ENCODE measurements at places on chromosomes 3 and 15.
A peak's percentile ranks its signal among the peaks of the same experiment; 100 is the strongest.

DNA sequence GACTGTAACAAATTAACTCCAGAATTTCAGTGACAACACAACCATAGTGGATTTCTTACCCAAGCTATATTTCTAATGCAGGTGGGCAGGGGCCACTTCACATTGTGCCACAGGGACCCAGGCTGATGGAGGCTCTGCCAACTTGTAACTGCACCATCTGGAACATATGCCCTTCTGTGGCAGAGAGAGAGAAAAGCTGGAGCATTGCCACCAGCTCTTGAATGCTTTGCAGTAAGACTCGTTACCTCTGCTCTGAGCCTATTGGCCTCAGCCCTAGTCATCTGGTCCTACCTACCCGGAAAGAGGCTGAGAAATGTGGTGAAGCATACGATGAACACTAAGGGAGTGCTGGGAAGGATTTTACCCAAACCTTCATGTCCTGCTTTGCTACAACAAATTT, 587.1 kb downstream of the ZNF385D start:
- no peak for DNase-seq

- no peak for DNase-seq
Observed at GRCh38 chr3:127089486-127090145, 103.3 kb upstream of the PRR23E start.

GRCh38 chr3:153746211-153746610, 375.0 kb upstream of the ARHGEF26 start:
- DNase-seq: no peak

DNA sequence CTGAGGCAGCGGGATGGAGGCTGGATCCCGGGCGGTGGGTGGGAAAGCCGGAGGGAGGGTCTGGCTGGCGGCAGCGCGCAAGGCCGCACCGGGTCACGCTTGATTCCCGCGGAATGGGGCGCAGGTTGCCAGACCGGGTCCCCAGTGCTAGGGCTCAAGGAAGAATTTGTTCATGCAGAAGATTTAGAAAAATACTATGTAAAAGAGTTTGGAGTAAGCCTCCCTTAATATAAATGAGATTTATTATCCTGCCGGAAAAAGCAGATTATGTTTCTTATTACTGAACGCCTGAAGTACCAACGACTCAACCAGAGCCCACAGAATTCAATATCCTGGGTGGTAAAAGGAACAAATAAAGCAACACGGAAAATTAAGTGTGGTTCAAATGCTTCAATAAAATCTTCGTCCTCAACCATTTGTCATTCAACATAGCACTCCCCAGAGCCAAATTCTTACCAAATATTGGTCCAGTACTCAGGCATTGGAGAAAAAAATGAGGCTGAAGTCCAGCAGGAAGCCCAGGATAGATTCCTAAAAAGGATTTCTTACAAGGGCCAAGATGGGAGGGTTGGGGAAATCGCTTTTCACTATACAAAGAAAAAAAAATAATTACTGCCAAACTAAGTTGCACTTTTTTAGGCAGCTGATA, 1.2 kb upstream of the ZBTB20 start:
- no peak for DNase-seq

DNA sequence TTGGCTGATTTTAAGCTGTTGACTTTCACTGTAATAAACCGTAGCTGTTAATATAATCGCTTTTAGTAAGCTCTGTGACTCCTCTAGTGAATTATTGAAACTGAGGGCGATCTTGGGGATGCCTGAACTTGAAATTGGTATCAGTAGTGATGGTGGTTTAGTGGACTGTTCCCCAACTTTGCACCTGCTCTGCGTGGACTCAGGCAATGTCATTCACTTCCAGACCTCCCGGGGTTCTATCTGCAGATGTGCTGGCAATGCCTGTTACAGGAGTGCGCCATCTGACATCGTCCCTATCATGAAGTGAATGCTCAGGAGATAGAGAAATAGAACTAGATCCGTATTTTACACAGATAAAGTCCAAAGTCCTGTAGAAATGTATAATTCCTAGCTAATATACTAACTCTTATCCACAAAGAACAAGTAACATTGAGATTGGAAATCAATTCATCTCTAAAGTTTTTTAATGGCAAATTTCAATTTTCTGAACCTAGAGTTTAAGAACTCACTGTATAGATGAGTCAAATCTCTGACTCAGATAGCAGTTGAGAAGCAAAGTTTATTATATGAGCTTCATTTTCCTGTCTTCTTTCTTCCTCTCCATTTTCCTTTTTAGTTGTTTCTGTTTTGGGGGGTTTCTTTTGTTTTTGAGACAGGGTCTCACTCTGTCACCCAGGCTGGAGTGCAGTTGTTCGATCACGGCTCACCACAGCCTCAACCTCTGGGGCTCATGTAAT, 51.8 kb downstream of the HEG1 start:
- no peak for DNase-seq

DNA sequence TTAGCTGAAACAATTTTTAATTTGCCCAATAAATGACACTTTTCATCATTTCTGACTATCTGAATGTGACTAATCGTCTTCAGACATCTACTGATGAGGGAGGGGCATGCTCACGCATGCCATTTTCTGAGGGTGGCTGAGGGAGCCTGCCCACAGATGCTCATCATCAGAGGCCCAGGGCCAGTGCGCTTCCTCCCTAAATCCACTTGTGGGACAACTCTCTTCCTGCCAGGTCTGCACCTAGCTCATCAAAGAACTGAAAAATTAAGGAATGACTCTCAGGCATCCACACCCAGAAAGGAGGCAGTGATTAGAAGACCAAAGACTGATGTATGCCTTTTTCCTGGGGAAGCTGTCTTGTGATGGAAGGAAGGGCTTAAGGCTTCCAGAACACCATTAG, 22.8 kb downstream of the RTP3 start:
- DNase-seq: no peak

DNA sequence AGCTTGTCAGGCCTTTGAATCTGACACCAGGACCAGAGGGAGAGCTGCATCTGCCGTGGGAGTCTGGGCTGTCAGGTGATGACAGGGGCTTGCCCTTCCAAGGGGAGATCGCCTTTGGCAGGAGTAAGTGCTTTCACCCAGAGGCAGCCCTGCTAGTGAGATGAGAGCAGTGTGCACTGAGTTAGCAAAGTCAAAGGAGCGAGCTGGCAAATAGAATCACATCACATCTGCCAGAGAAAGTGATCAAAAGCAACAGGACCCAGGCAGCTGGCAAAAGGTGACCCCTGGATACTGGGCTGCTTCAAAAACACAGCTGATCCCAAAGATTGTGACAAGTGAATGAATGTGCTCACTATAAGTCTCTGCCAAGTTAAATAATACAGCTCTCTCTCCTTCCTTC, 36.1 kb upstream of the PYDC2 start:
- no peak for DNase-seq

DNA sequence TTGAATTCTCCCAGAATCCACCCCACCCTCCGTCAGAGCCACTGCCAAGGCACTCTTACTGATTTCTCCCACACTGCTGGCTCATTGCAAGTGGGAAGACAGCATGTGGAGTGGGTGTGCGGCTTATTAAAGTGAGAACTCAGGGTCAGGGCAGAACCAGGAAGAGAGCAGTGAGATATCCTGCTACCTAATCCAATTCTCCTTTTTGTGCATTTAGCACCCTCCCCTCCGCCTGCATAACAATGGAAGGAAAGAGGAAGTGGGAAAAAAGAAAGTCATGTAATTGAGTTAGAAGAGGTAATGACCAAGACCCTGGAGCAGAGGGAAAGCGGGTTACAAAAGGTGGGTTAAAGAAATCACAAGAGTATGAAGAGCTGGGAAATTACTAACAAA, 27.8 kb upstream of the PIK3CB start:
- no peak for DNase-seq

DNA sequence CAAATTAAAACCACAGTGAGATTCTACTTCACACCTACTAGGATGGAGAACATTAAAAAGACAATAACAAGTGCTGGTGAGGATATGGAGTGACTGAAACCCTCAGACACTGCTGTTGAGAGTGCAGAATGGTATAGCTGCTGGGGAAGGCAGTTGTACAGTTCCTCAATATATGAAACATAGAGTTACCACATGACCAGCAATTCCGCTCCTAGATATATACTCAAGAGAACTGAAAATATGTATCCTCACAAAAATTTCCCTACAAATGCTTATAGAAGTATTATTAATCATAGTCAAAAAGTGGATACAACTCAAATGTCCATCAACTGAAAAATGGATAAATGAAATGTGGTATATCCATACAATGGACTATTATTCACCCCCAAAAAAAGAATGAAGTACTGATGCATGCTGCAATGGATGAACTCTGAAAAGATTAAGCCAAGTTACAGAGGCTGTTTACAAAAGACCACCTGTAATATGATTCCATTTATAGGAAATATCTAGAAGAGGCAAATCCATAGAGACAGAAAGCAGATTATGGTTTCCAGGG, 164.7 kb upstream of the IGF1R start:
- DNase-seq: no peak

DNA sequence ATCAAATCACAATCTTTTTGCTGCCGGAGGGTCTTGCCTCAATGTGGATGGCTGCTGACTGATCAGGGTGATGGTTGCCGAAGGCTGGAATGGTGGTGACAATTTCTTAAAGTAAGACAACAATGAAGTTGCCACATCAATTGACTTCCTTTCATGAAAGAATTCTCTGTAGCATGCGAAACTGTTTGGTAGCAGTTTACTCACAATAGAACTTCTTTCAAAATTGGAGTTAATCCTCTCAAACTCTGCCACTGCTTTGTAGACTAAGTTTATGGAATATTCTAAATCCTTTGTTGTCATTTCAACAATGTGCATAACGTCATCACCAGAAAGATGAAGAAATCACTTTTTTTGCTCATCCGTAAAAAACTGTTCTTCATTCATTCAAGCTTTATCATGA, 65.8 kb downstream of the B3GNT5 start:
- DNase-seq: no peak

DNA sequence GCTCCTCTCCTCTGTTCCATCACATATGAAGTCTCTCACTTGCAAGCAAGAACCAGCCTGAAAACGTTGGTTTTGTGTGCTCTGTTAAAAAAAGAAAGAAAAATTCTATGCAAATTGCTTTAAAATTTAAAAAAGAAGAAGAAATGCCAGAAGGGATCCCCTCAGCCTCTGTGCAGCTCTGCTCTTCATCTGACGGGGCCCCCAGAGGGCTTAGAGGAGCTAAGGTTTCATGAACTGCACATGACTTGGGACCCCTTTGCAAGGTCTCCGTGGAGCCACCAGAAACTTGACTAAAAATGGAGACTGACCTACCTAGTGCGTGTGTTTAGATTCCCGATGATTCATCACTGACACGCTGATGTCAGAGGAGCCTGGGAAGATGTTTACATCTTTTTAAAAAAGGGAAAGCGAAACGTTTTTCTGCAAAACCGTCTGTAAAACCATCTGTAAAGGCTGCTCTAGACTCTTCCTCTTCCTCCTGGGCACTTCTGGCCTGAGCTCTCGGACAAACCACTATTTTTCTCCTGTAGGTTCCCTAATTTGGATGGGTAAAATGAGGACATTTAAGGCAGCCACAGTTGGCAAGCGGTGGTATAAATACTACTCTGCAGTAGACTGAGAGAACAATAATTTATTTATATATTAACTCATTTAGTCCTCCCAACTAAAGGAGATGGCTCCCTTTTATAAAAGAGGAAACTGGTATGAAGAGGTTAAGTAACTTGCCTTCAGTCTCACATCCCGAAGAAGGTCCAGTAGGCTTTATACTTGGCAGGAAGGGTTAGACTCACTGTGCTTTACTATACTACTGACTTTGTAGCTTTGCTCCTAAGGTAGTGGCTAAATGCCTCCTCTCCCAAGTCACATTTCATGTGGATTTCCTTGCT, 67.2 kb upstream of the POLG start:
- DNase-seq: no peak

DNA sequence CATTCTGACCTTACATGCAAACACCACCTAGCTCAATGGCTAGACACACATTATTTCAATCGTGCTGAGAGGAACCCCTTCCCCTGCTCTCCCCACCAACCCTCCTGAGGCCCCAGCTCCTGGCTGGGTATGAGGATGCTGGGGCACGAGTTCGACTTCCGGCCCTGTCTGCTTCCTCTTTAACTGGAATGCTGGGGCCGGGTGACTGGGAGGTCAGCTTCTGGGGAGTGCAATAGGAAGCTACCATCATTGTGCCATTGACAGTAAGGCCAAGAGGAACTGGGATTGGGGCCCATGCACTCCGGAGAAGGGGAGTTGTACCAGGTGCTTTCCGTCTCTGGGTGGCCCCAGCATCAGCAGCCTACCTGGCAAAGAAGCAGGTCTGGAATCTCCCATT, 15.6 kb upstream of the TLE3 start:
- DNase-seq: no peak

GRCh38 chr15:64586984-64587383, 126.6 kb downstream of the ZNF609 start:
- DNase-seq: no peak

DNA sequence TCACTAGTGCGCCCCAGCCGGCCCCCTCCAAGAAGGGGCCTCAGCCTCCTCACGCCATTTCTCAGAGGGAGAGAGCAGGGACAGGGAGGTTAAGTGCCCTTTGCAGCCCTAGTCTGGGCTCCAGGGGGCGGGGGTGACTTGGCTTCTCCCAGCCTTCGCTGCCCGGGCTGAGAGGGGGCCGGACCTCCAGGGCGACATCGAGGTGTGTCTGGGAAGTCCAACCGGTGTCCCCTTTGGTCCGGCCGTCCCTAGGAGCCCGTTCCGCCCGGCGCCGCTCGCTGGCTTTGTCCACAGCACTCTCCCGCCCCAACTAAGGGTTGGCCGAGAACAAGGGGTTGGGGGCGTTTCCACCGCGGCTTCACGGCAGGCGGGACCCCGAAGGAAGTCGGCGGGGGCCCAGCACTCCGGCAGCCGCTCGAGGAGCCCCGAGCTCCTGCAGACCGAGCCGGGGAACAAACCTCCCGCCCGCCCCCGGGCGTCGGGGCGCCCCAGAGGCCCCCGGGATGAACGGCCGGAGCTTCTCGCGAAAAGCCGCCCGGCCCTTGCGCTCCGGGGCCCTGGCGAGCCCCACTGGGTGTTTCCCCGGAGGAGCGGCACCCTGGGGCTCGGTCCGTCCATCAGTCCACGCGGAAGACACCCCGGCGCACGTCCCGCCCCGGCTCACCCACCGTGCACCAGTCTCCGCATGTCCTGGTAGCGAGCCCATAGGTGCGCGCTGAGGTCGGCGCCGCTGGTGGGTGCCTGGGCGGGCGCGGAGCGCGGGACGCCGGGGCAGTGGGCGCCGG, 627 bp downstream of the NT5DC2 start:
- peak; percentile 24 for DNase-seq

- DNase-seq: no peak
Observed at GRCh38 chr15:74333662-74334061, 33.8 kb downstream of the CYP11A1 start.

- no peak for DNase-seq
Observed at GRCh38 chr3:168803536-168803935, 707.8 kb upstream of the GOLIM4 start.

GRCh38 chr3:55549177-55549576, 62.1 kb upstream of the WNT5A start:
- DNase-seq: no peak

DNA sequence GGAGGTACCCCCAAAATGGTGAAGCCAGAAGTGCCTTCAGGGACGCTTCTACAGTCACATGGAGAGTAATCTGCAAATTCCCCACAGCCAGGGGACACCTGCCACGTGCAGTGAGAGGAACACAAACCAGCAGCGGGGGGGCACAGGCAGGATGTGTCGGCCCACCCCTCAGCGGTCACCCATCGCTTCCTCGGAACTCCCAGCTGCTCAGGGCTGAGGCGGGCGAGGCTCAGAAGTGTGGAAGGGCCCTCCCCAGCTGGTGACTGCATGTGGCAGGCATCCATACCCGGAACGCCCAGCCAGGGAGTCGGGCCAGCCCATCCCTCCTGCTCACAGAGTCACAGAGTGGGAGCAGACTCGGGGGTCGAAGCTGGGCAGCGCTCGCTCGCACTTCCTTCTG, 63.7 kb downstream of the SLC12A8 start:
- no peak for DNase-seq

Data from stimulated activated CD4-positive, alpha-beta T cell treated with anti-CD3 and anti-CD28 coated beads, Interleukin-4, amount 100 ng/mL, for 24 hours (primary cell).